ENCODE measurements at places on chromosomes 5 and 9.

DNA sequence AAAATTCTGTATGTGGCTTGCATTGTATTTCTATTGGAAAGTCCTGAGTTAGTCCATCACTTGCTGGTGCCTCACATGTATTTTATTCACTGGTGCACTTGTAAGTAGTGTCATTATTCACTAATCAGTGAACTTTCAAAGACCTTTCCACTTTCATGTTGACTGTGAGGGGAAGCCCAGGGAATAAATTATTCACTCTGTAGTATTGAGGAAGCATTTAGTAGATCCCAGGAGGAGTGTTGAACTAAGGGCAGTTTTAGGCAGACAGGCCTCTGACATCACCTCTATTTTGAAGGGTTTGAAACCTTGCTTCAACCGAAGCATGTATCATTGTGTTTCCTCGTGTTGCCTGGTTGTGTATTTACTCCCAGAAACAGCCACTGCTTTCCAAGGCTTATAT, 705.4 kb upstream of the RIOK2 start:
- DNase-seq, result no peak

DNA sequence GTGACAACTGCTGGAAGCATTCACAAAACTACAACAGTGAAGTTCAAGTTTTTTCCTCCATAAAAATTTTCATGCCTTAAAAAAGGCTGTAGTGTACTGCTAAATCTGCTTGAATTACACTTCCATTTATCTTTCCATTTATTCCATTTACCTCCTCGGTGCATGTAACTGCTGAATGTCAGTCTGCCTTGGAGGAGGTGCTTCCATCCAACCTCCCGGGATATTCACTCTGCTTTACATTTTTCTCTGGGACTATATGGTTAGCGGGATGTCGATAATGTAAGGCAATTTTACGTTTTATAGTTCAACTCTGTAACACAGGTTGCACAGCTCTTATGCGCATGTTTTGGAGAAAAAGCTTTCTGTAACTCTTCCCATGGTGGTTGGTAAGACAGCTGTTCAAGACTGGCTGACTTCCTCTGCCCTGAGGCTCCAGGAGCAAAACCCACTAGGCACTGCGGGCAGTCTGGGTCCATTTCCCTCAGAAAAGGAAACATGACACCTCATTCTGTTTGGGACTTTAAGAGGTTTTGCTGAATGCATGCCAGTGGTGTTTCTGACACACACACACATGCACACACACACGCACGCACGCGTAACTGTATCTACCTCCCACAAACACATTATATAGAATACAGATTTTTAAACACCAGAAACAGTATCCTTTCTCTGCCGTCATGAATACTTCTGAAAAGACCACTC, 66.1 kb downstream of the SPTLC1 start:
- DNase-seq, result no peak

DNA sequence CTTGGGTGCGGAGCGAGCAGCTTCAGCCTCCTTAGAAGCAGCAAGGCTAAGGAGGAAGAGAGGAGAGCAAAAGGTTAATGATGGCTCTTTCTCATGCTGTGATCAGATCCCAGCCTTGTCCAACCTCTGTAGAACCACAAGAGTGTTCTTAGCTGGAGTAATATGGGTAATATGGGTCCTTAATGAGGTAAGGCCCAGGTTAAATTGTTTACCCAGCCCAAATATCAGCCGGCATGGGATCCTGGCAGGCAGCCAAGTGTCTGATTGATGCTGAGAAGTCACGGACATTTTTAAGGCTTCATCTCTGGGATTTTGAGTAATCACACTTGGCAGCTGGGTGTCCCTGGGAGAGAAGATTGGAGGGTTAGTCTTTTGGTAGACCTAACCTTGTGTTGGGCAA, 32.3 kb downstream of the GLRA1 start:
- no peak for DNase-seq

DNA sequence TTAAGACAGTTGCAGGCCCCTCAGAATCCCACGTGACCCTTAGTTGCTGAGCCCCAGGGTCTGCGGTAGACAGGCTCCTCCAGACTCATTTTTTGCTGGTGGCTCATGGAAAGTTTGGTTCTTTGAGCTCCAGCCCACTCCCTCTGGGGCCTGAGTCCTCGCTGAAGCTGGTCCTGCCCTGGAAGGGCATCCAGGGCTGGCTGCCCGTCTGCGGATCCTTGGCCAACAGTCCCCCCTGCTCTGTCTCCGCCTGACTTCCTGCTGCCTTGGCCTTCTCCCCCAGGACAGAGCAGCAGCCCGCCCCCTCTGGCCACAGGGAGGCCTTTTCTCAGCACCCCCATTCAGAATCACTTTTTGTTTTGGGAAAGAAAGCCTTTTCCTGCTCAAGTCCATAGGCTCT, 24.4 kb downstream of the SLC6A7 start:
- no peak for DNase-seq

GRCh38 chr9:130484362-130485072, 39.8 kb downstream of the ASS1 start:
- no peak for DNase-seq

- no peak for DNase-seq
Measured at GRCh38 chr5:113145757-113146387, 169.3 kb downstream of the DCP2 start.

DNA sequence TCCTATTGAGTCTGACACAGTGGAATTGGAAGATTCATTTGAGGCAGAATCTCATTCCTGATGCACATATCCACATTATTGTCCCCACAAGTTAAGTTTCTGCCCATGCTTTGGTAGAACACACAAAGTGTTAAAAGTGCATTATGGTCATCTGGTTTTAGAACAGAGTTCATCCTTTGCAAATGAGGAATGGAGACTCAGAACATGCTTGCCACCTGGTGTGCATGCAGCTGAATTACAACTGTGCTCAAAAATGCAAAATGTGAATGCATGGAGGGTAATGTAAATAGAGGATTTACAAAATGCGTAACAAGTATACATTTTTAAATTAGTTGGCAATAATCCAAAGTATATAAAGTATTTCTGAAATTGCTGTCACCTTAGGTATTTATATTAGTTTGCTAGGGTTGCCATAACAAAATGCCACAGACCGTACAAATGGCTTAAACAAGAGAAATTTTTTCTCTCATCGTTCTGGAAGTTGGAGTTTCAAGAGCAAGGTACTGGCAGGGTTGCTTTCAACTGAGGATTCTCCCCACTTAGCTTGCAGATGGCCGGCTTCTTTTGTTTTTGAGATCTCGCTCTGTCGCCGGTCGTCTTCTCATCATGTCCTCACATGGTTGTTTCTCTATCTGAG, 671.1 kb downstream of the TAF11L14 start:
- peak; percentile 51 for DNase-seq

DNA sequence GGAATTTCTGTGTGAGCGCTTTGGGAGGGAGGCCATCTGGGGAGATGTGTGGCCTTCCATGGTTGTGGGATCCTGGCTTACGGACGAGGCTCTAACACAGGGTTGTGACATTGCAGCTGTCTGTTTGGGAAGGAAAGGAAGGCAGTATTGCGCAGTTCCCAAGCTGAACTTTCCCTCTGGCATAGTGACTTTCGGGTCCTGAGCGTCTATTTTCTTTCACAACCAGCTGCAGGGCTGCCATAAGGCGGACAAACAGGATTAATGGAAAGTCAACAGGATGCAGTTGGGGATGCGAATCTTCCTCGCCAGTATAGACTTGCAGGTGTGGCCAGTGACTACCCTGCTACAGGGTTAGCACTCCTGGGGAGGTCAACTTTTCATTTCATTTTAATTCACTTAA, 25.9 kb downstream of the CCT5 start:
- no peak for DNase-seq

DNA sequence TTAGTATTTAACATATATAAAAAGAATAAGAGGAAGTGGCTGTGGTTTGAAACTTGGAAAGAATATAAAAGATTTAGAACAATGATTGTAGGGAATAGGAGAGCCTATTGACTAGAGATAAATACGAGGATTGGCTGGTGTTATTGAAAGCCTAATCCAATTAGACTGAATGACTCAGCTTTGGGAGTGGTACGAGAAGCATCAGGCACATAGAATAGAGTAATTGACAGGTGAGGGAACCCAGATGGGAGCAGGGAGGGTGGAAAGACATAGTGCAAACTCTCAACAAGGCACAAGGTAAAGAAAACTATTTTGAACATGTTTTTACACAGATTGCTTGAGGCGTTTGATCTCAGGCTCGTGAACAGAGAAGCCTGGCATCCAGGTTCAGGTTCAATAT, 338.9 kb upstream of the KLF9 start:
- DNase-seq, result no peak

DNA sequence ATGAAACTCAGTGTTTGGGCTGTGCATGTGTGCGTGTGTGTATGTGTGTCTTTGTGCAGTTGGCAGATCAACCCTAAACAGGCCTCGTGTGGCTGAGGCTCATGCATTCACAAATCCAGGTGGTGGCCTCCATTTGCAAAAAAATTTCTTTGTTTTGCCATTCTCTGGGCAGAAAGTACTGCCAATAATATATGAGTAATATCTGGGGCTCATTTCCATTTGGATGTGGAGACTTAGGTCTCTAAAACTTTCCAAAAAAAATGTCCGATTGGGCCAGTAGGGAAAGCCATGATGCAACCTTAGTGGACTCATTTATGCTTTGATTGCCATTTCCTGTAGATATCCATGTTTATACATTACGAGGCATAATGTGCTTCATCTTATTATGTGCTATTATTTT, 77.9 kb upstream of the RPS23 start:
- DNase-seq, result no peak

DNA sequence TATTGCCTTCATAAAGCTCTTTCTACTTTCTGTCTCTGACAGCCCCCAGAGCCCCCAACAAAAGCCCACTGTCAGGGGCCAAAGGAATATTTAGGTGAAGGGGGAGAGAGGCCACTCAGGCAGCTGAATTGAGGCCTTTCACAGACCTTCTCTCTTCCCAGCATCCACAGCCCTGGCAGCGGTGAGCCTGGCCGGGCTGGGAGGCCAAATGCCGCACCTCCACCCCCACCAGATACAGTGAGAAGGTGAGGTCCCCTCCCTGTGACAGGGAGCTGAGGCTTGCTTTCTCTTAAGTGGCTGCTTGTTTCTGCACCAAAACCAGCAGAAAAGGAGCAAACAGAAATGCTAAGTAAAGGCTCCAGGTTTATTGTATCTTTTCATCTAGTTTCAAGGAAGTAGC, 168.1 kb downstream of the ROR2 start:
- DNase-seq, result no peak

All from NAMALWA (cell line).